ENCODE measurements at places on chromosomes 13 and 19.

DNA sequence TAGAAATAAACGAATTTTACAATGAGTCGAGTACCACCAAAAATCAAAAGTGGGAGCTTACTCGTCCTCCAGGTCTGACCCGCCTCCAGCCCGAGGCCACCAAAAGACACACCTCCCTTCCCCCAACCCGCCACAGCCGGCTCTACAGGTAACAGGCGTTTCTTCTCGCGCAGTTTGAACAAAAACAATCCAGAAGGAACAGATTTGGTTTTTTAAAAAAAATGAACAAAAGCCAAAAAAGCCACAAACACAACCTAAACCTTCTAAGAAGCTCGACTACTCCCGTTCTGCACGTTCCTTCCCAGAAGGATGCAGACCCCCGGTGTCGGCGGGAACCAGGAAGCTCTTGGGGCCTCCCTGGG is 671 bp downstream of the ZDHHC20 start:
- DNase-seq: peak; percentile 52

- peak; percentile 67 for DNase-seq
These were observed 9.0 kb upstream of the CIRBP start for GRCh38 chr19:1259876-1260748.

- no peak for DNase-seq
These were observed 152.1 kb downstream of the UQCRFS1 start for GRCh38 chr19:29060813-29061364.

GRCh38 chr19:1970806-1971502 is 30.0 kb downstream of the CSNK1G2 start:
- DNase-seq: no peak
